Activated B cell treated with CpG ODN at 0.5 μM for 24 hours (primary cell): ENCODE measurements at places on chromosomes 4 and X. TPM values are rescaled to one million over a fixed set of nuclear protein-coding genes. Genes with fewer than 3 reads are reported as not detected.

GRCh38 chr4:72410158-72410557 is 158.9 kb downstream of the ADAMTS3 start:
- no peak for DNase-seq

- no peak for DNase-seq
These were observed 84.7 kb downstream of the RASL11B start for GRCh38 chr4:52946855-52947254.

- DNase-seq: no peak
These were observed 22.2 kb upstream of the GALNT7 start for GRCh38 chr4:173146456-173146855.

DNA sequence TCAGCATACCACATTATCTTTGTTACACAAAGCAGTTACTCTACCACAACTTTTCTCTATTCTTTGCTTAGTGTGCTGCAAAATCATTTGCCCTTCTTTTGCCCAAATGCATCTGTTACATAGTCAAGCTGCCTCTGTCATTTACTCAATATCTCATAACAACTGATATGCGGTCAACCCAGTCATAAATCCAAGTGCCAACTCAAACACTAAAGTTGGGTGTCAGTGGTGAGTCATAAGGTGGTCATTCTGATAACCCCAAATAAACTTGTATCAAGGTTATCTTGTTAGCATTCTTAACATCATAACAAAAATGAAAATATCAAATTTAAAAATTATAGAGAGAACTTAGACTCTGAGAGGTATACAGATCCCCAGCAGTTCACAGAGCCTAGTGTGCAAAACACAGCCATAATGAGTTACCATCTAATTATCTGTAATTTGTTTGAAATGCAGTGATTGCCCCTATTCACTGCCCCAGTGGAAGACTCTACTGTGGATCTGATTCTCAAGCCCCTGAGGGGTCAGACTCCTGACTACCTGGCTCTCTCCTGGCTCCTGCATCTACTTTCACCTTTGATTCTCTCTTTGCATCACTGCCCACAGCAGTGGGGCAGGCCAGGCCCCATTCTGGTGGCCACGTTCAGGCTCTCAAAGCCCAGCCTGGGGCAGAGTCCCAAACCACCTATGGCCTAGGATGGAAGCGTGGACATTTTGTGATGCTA is 29.2 kb downstream of the TBC1D9 start:
- DNase-seq: no peak

- DNase-seq: peak; percentile 40
These were observed 108.3 kb upstream of the CAMK2D start for GRCh38 chr4:113869743-113870375.

- no peak for DNase-seq
These were observed 9.6 kb upstream of the TSPYL2 start for GRCh38 chrX:53072418-53073114.

GRCh38 chrX:123835661-123836371 is 24.0 kb upstream of the XIAP start:
- no peak for DNase-seq

DNA sequence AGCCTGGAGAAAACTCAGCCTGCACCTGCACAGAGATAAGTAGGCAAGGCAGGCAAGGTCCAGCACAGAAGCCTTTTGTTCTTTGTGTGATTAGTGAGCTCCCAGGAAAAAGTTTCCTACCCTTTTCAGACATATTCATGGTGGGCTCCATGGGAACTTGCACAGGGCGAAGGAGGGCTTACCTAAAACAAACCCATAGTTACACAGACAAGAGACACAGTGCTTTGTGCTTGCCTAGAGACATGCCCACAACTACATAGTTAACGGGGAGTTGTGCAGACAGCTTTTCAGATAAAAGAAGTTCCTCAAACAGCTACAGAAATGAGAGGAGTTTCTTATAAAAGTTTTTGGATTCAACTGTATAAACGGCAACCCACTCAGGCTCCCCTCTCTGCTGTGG is 180.5 kb downstream of the GLUD2 start:
- DNase-seq: no peak

DNA sequence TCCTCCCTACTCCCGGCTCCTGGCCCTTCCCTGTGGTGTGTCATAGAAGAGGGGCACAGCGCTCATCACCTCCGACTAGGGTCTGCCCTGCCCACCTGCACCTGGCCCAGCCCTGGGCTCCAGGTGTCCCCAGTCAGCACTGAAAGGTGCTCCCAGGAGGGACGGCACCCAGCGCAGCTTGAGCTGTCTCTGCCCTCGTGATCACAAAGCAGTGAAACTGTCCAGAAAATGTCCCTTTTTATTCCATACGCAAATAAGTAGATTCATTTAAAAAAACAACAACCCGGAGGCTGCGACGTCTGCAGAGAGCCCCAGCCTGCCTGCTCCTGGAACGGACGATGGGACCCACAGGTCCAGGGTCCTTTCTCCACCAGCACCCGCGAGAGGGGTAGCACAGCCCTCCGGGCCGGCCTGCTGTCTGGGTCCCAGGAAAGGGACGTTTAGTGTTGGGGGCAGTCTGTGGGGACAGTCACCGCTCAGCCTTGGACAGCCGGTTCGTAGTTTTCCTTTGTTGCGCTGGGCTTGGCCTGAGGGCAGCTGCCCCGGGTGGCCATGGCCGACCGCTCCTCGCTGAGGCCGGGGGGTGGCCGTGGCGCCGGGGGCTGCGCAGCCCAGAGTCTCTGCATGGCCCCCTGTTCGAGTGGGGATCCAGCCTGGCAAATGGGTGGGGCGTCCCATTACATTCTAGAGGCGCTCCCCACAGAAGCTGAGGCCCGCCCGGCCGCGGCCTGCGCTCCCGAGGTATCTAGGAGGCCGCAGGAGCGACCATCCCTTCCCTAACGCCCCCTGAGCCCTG is 4.6 kb downstream of the HMX1 start:
- DNase-seq: no peak

GRCh38 chr4:141375855-141376254 is 155.2 kb downstream of the ZNF330 start:
- no peak for DNase-seq

DNA sequence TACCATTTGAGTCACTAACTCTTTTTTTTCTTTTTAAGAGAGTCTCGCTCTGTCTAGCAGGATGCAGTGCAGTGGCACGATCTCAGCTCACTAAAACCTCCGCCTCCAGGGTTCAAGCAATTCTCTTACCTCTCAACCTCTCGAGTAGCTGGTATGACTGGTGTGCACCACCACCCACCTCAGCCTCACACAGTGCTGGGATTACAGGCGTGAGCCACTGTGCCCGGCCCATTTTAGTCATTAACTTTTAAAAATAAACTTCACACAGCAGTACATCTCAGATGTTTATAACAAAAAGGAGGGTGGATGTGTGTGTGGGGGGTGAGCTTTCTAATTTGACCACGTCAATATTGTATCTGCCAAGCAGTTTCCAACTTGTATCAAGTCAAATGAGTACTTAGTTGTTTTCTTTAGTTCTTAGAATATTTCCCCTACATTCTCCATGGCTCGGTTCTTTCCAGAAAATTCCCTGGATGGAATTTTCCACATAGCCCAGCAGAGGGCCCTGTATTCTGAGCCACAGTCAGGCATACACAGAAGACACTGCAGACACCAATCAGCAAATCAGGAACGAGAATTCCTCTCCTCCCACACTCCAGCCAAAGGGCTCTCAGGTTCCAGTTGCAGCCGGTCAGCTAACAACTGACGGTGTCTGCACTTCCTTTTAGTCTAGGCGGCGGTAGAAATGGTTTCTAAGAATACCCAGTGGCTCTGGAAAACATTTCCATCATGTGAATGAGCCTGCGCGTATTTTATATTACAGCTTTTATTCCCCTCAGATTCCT is 20.1 kb upstream of the ARAF start:
- no peak for DNase-seq

- DNase-seq: no peak
These were observed 1297.7 kb downstream of the C4orf33 start for GRCh38 chr4:130393642-130394041.

GRCh38 chrX:28843817-28844216 is 256.6 kb downstream of the IL1RAPL1 start:
- DNase-seq: no peak

- no peak for DNase-seq
These were observed 2595.3 kb downstream of the ARAP2 start for GRCh38 chr4:33649015-33649414.

- no peak for DNase-seq
These were observed 254.9 kb upstream of the GATB start for GRCh38 chr4:152015597-152016302.

DNA sequence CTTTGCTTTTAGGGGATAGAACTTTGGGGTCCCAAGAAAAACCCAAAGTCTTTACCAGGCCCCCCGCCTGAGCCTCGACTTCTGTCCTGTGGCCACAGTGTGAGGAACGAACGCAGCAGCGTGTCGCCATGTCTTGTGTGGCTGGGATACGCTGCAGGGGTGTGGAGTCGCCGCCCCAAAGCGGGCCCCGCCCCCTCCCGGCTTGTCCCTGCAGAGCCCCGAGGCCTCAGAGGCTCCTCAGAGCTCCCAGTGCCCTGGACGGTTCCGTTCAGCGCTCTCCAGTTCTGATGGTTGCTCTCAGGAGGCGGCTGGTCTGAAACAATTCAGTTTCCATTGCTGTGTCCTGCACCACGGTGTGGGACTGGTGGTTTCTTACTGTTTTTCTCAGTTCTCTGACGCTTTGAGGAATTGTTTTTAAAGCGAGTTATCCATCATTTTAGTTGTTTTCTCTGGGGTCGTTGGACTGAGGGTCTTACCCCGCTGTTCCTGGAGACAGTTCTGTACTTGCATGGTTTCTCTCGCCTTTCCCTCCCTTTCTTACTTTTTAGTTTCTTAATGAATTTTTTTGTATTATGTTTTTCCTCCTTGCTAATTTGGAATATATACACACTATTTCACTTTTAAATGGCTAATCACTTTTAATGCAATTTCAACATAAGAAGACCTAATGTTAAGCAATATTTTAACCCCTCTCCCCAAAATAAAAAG is 1.6 kb upstream of the IDUA start:
- peak; percentile 57 for DNase-seq

GRCh38 chr4:57850141-57850540 is 740.0 kb upstream of the IGFBP7 start:
- DNase-seq: no peak

DNA sequence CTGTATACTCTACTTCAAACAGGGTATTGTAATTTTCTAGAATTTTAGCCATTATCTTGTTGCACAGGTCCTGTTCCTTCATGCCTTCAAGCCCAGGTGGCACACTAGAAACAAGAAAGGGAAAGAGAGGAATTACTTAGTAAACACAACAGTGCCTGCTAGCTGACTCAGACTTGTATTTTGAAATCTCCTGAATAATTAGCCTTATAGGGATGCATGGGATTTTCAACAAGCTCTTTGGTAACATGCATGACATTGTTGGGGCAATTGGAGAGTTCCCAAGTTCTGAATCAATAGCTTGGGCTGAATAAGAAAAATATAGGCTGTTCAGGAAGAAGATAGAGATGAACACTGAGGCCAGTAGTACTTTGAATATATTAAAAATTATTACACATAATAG is 118.8 kb downstream of the FAM13A start:
- DNase-seq: no peak

DNA sequence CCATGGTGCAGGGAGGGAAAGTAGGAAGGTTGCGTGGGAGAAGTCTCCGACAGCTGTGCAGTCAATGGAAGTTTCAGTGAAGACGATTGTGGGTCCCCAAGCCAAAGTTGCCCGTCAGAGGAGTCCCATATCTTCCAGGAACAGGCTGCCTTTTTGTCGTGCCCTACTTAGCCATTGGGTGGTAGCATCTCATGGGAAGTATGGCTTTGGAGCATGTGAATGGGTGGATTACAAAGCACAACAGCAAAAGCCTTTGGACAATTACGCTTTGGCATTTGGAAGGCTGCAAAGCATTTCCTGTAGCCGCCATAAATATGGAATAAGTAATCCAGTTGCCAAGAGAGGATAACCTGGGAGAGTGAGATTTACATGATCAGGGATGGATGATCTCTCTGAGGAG is 300.7 kb upstream of the BOD1L1 start:
- no peak for DNase-seq

CENPE gene
- 2.4 and 2.5 TPM in 2 replicates for total RNA-seq

PRKG2 gene
- total RNA-seq: 0.22 and 0.35 TPM in 2 replicates

NHS gene
- not detected in 2 replicates for total RNA-seq

HDX gene
- total RNA-seq: 2.5 and 2.9 TPM in 2 replicates

TCP11X2 gene
- not detected in 2 replicates for total RNA-seq

NSD2 gene
- 40.3 and 44.6 TPM in 2 replicates for total RNA-seq
